Fibroblast of skin of scalp (primary cell): ENCODE measurements at places on chromosomes 11 and 22.

DNA sequence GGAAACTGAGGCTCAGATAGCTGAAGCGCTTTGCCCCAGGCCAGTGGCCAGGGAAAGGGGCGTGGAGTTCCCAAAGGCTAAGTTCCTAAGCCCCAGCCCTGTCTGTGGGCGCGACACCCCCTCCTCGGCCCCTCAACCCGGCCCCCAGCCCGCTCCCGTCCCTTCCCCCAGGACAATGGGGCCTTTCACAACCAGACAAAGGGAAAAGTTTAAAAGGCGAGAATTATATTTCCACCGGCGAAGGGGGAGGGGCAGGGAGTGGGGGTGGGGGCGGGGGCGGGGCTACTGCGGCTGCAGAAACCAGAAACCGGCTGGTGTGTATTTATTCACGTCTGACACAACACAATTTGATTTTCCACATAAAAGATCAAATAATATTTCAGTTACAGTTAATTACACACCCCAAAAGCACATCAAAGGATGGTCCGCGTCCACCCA is 192.1 kb downstream of the MN1 start:
- no peak for DNase-seq

DNA sequence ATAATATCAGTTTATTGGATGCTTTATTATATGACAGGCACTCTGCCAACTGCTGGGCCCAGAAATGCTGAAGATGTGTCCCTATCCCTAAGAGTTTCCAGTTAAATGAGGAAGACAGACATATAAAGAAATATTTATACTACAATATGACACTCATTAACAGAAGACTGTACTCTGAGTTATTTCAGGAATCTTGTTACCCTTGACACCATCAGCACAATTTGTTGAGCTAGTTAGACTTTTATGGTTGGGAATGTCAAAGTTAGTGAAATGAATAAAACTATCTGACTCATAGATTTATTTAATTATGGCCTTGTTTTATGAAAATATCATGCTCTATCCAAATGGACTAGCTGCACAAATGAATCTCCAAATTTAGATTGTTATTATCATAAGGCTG is 25.6 kb upstream of the MSANTD4 start:
- DNase-seq = no peak

DNA sequence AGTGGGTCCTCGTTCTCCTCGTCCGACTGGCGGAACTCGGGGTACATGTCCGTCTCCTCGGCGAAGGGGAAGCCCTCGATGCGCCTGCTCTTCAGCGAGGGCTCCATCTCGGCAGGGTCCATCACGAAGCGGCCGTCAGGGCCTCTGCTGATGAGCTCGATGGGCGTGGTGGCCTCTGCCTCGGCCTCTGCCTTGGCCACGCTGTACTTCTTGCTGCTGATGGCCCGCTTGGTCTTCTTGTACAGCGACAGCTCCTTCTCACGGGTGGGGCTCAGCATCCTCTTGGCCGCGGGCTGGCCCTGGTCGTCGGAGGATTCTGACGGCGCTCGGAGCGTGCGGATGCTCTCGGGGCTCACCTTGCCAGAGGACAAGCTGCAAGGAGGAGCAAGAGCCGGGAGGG is 35.7 kb downstream of the IGSF9B start:
- no peak for DNase-seq

GRCh38 chr11:70522593-70523311 is 124.4 kb downstream of the CTTN start:
- no peak for DNase-seq

- DNase-seq = no peak
Measured at GRCh38 chr11:22192642-22193347, at the start of gene ANO5. Gene ANO5 (plus strand): TSS chr11:22193085. CDS start chr11:22193493, 408 bp downstream.

DNA sequence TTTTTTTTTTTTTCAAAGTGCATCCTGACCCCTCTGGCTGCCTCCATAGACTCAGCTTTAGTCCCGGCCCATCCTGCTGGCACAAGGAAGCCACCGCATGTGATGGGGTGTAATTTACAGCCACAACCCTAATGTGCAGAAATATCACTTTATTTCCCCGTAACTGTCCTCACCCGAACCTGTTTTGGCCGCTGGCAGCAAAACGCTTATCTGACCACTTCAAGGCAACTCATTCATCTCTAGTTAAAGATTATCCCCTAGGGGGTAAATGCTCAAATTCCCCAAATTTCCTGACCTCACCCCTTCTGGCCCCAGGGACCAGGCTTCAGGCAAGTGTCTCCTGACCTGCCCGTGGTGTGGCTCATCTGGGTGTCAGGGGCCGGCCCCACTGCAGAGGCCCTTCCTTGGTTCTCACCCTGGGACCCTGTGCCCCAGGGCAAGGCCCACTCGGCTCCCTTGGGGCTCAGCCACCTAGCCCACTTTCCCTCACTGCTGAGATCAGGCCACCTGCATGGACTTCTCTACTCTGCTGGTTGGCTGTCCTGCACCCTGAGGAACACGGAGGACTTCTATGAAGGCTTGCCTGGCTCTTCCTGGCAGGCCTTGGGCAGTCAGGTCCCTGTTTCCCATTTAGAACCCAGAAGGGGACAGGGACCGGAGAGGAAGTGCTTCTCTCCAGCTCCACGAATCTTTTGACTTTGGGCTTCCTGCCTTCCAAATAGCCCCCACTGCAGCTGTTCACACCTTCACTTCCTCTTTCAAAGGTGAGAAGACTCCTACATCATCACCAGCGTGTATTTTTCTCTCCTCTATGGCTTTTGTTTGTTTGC is 53.3 kb downstream of the WNT11 start:
- no peak for DNase-seq

DNA sequence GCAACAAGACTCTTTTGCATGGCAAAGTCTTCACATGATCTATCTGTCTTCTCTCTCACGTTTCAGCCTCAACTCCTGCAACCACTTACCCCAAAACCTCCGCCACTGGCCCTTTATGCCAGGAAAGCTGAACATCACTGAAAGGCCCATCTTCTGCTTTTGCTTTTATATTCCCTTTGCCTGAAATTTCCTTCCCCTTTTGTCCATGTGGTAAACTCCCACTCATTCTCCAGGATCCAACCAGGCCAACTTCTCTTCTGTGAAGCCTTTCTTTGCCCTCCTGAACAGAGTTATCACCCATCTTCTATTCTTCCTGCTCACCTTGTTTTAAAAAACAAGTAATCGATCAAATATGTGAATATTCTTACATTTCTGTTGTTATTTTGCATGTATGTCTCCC is 117.8 kb downstream of the WNT11 start:
- no peak for DNase-seq

- peak; percentile 37 for DNase-seq
Measured at GRCh38 chr22:35218079-35218478, 39.2 kb upstream of the HMGXB4 start.

DNA sequence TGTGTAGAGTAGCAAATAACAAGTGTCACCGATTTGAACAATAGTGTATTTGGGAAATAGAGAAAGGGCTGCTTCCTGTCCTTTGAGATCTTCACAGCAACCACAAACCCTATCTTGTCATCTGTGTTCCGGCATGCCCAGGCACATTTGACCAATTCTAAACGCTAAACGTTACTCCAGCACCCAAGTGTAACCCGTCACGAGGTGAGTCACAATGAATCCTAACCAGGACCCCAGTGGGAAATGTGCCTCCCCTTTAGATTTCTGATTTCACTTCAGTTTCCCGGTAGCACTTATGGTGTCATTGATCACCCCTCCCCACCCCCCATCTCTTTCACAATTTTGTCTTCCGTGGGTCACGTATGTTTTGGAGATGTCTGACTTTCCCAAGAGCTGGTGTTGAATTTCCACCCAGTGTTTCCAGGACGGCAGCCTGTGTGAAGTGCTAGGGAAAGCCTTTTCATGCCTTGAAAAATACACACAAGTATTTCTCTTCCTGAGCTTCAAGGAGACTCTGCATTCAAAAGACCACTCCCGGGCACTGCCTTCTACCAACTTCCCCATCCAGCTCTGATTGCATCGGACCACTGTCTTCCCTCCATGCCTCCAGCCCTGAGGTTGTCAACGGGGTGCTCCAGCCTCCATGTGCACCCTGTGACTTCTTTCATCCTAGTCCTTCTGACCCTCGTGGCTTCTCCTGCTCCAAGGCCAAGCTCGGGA is 10.5 kb upstream of the C11orf24 start:
- DNase-seq = no peak

DNA sequence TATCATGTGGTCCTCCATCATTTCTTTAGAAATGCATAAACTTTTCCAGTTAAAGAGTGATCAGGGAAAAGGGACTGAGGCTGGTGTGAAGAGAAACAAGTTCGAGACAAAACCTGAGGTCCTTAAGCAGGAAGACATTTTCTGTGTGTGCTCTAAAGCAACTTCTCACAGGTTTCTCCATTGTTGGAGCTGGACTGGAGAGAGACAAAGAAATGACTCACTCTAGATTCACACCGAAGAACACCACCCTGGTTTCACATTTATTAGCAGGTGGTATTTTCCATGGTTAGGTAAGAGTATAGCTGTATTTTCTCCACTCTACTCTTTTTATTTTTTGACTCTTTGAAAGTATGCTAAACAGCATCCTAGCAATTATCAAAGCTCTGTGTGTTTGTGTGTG is 736.4 kb downstream of the KCNA4 start:
- no peak for DNase-seq

GRCh38 chr11:17476317-17477083 is at the start of gene ABCC8:
Gene ABCC8 (minus strand): TSS chr11:17476845. CDS start chr11:17476776, 69 bp downstream.
- DNase-seq = no peak

GRCh38 chr11:47003180-47003877 is 66.8 kb downstream of the CSTPP1 start:
- no peak for DNase-seq

DNA sequence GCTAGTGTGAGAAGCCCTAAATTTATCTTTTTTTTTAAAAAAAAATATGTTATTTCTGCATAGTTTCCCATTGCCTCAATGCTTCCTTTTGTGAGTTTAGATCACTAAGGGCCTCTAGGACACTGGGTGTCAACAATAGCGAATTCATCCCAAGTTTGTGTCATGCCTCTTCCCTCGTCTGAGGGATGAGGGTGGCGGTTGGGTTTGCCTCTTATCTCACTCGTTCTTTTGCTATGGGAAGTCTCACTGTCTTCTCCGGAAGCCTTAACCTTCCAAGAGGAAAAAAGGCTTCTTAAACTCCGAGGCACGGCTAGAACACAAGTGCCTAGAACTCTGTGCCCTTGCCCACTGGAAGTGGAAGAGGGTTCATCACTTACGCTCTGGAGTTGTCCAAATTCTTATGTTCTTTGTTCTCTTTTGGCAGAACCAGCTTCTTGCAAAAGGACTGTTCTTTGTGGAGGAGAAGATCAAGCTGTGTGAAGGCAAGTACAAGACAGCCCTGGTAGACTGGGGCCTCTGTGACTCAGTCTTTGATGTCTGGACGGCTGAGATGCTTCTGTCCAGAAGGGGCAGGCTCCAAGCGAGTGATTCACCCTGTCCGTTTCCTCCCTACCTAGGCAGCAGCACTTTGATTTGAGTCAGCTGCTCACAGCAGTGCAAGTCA is 78.5 kb downstream of the TRAF6 start:
- DNase-seq = peak; percentile 91

GRCh38 chr11:27427183-27427980 is 45.2 kb downstream of the LGR4 start:
- peak; percentile 74 for DNase-seq

GRCh38 chr11:832529-833113 is at the start of gene CD151:
Gene CD151 (plus strand): TSS chr11:832952. CDS start chr11:836070, 3,118 bp downstream.
- peak; percentile 61 for DNase-seq

DNA sequence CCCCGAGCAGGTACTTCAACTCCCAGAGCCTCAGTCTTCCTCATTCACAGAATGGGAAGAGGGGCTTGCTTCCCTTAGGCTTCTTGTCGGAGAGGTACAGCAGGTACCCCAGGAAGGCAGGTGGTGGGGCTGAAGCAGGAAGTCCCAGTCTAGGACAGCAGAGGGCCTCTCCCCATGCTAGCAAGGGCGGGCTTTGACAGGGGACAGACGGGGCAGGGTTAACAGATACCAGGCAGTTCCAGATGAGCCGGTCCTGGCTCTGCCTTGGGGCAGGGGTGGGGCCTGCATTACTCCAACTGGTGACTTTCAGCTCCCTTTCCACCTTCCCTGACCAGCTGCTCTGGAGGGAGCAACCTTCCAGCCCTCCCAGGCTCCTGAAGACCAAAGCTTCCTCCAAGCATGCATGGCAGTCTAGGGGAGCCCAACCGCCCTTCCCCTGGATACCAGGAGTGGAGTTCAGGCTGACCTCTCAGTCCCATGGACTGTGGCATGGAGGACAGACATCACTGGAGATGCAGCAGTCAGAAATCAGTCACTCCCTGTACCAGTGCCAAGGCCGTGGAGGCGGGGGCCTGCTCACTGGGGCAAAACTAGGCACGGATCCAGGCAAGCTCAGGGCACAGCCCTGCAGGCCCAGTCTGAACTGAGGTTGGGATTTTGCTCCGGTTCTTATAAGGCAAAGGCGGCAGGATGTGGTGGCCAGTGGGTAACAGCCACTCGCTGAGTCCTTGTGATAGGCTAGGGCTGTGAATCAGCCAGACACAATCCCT is 60.5 kb downstream of the NAT10 start:
- DNase-seq = no peak

DNA sequence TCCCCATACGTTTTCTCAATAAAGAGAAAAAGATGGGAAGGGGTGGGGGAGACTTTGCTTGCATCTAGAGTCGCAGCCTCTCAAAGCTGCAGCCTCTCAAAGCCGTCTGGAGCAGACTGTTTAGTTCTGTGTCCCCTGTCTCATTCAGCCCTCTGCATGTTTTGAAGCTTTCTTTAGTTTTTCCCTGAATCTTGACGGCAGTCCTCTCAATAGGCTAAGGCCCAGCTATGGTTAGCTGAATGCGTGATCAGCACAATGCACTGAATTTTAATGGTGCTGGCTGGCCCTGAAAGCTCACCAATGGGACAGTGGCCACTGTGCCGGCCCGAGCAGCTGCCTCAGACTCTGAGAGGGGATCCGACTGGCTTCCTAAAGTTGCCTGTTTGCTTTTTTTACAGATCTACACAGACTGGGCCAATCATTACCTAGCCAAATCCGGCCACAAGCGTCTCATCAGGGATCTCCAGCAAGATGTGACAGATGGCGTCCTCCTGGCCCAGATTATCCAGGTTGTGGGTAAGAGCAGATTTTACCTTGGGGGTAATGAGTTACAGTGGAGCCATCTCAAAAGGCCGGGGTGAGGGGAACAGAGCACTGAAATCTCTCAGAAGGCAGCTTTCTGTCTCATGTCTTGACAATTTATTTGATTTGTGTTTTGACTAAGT is 119.6 kb downstream of the NAV2 start:
- no peak for DNase-seq

DNA sequence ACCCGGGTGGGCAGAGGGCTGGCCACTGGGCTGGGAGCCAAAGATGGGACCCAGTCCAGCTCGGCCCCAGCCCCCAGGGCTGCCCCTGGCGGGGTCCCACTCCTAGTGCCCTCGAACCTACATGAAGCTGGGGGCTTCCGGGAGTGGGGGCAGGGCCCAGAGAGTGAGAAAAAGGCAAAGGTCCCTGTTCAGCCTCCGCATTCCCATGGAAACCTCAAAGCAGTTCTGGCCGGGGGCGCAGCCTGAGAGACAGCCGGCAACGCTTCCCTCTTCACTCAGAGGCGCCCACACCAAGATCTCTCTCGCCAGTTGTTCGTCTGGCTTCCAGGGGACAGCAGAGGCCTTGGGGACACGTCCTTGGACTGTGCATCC is 22.4 kb upstream of the ARHGAP8 start:
- DNase-seq = no peak

GRCh38 chr11:104011044-104011443 is 25.4 kb upstream of the DDI1 start:
- peak; percentile 26 for DNase-seq
